ENCODE measurements at places on chromosomes 3 and 15.

GRCh38 chr15:62896969-62897486 is 145.5 kb upstream of the TPM1 start:
- no peak for DNase-seq

DNA sequence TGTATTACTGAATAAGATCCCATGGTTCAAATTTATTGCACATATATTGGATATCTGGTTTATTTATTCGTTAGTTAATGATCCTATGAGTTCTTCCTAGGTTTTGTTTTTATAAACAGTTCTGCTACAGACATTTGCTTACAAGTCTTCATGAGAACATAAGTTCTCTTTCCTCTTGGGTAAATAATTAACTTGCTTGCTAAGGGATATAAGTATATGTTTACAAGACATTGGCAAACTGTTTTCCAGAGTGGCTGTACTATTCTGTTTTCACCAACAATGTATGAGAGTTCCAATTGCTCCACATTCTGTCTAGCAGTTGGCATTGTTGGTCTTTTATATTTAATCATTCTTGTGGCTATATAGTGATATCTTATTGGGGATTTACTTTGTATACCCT is 341.8 kb upstream of the GBE1 start:
- no peak for DNase-seq

GRCh38 chr3:162719684-162720341 is 1223.2 kb downstream of the OTOL1 start:
- no peak for DNase-seq

DNA sequence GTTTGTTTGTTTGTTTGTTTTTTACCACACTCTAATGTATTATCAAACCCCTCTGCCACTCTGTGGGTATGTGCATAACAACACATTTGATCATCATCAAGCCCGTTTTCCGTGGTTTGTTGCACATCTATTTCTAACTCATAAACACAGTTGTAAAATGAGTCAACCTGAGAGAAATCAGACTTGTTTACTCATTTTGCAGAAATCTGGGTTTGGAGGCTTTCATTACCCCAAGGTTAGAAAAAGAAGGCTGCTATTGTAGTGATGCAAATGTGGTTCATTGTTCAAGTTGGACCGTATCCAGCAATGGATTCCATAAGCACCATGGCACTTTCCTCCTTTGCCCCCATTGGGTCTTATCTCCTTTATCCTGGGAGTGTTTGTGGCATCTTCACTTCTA is 353.2 kb upstream of the SOX2 start:
- DNase-seq = no peak

- no peak for DNase-seq
Observed at GRCh38 chr3:22012471-22012870, 261.5 kb upstream of the ZNF385D start.

DNA sequence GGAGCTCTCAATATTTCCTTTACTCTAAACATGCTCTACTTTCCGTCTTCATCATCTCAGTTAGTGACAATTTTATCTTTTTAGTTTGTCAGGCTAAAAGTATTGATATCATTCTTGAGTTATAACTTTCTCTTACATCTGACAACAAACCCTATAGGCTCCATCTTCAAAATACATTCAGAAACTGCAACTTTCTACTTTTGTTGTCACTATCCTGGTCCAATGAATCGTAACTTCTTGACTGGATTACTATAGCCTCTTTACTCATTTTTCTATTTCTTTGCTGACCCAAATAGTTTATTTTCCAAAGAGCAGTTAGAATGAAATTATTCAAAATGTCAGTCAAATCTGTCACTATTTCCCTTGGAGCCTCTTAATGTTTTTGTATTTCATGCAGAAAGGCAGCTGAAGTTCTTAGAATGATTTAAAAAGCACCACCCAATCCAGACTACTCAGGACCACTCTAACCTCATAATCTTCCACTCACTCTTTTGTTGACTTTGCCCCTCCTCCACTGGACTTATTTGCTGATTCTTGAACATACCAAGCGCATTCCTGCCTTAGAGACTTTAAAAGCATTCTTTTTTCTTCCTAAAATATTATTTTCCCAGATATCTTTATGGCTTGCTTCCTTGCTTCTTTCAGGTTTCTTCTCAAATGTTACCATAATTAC is 119.9 kb upstream of the CBLB start:
- no peak for DNase-seq

GRCh38 chr3:188527389-188527788 is 373.4 kb downstream of the LPP start:
- DNase-seq = no peak

DNA sequence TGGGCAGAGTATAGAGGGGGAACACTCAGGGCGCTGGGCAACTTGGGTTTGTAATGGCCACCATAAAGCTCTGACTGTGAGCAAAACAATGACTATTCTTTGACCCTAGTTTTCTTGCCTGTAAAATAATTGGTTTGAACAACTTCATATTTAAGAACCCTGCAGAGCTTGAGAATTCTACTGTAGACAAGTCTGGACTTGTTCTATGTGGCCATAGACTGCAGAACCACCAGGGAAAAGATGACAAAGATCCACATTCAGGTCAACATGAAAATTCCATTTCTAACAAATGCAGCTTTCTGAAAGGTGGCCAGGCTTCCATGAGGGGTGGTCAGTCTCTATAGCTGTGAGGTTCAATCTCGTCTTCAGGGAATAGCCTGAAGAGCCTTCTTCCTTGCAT is 239.4 kb upstream of the LRRN1 start:
- no peak for DNase-seq

DNA sequence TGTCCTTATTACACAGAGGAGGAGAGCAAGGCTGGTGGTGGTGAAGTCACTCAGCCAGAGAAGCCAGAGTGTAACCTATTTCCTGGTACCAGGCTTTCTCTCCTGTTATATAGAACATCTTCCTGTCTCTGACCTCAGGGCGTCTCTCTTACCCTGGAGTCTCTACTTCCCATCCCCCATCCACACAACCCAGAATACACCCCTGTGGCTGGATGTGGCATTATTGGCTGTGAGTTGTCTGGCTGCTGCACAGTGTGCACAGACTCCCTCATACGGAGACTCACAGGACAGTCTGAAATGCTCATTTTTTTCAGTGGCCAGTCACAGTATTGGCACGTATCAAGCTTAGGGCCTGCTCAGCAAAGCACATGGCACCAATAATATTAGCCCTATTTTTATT is 8.6 kb downstream of the PODXL2 start:
- DNase-seq = no peak

DNA sequence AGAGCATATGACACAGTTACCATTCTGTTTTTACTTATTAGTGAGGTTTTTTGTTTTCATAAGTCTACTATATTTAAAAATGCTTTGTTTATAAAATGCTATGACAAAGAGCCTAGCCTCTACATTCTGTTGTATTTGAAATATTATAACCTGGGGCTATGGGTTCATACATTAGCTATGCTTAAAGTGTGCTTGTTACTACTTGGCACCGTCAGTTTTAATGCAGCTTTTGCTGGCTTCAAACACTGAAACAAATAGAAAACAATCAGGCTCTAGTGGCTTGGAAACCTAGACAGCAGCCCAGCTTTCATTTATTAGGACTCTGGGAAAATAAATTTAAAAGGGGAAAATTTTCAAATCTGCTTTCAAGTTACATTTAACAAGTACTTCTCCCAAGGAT is 635.9 kb downstream of the CADM2 start:
- DNase-seq = no peak

- DNase-seq = no peak
Observed at GRCh38 chr3:9704347-9705322, 1.0 kb downstream of the CPNE9 start.

DNA sequence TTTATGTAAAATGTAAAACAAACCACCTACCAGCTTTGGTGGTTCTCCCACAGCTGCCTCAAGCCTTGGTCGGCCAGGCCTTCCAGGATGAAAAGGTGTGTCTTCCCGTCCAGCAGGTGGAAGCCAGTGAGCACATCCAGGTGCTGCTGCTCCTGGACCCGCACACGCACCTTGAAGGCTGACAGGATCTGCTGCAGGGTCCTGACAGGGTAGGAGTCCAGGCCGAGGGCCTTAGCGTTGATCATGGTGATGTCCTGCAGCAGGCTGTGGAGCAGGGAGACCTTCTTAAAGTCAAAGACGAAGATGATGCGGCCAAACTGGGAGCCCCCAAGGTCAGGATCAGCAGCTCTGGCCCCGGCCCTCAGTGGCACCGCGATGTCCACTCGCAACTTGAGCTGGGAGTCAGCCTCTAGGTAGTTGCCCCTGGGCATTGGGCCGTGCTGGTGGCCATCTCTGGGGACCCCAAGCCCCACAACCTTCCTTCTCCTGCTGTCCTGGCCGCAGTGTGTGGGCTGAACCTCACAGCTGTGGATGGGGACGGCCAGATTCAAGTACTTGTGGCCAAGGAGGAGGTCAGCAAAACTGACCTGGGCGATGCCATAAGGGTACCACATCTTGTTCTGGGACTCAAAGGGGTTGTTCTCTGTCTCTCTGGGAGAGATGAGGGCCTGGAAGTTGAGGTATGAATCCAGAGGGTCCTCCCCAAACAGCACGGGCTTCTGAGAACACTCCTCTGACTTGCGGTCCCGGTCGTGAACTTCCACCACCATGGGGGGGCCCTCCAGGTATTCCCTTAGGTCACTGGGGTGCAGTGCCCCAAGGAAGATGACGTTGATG is 48.6 kb downstream of the CFAP92 start:
- no peak for DNase-seq

GRCh38 chr3:49813497-49814174 is at the start of gene UBA7:
UBA7 (minus strand) TSS chr3:49813953; CDS start chr3:49813787, 166 bp downstream.
- peak; percentile 24 for DNase-seq

DNA sequence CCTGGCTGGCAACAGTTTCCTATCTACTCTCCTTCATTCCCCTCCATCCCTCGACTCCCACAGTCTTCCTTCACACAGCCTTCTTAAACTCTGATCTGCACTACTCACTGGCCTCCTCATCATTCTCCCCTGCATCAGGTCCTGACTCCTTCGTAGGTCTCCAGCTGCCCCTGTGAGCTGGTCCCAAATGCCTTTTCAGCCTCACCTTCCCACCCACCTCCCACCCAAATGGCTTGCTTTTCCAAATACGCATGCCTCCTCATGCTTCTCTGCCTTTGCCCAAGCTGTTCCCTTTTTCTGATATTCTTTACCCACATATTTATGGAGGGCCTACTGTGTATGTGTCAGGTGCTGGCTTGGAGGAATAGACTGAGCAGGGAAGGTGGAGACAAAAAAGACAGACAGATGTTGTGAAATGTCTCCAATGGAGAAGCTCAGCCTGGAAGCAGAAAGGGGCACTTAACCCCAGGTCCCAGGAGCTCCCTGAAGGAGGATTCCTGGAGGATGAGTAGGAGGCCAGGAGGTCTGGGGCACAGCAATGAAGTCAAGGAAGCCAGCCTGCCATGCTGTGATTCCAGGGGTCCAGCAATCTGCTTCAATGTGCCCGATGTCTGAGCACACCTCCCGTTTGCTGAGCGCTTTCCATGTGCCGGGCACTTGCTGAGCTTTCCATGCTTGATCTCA is 252.2 kb downstream of the SHQ1 start:
- no peak for DNase-seq

- no peak for DNase-seq
Observed at GRCh38 chr3:169999433-169999832, 32.8 kb downstream of the SEC62 start.

- DNase-seq = no peak
Observed at GRCh38 chr3:60998858-60999257, 252.4 kb downstream of the FHIT start.

GRCh38 chr15:63602595-63602994 is 5.4 kb downstream of the FBXL22 start:
- no peak for DNase-seq

DNA sequence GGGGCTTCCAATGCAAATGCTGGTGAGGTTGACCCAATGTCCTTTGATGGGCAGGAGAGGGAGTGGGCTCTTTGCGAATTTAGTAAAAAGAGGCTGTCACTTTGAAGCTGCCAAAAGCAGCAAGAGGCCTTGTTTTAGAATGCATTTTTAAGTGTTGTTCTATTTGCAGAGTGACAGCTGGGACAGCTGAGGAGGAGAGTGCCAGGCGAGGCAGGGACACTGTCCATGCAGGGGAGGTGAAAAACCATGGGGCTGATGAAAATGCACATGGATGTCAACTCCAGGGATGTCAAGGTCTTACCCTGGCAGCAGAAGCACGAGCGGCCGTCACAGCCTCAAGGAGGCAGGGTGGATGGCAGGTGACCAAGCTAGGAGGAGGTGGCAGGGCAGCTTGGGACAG is 279.8 kb downstream of the ADAMTS17 start:
- no peak for DNase-seq

DNA sequence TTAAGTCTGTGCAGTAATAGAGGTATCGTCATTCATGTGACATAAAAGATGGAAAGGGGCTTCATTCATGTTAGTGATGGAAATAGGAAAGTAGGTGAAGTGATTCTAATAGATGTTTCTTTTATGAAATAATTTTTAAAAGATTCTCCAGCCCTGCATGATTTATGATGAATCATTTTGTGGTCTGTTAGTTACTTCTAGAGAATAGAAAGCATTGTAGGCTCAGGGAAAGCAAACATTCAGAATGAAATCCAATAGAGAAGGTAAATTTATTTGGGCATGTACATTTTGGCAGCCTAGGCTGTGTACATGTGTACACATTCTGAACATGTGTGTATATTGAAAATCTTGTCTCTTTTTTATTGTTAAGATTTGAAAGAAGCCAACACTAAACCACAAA is 23.1 kb downstream of the PPARG start:
- no peak for DNase-seq

DNA sequence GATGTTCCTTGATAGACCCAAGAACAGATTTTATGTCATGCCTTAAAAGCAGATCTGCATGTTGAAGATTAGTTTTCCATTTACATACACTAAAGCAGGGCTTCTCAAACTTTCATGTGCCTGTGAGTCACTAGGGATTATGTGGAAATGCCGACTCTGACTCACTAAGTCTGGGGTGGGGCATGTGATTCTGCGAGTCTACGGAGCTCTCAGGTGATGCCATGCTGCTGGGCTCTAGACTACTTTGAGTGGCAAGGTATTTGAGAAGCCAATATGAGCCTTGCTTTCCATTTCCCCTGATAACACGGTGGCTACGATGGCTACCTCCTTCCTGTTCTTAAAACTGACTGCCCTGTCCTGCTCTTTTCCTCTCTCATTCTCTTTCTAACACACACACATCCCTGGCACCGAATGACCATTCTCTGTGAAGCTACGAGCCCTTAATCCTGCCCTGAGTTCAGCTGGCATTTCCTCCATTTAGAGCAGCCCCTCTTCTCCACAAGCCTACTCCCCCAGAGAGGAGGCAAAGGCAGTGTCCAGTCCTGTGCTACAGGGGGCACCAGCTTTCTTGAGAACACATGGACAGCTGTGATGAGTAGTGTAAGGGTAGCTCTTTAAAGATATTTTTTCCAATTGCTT is 39.7 kb upstream of the PYGO1 start:
- DNase-seq = no peak

DNA sequence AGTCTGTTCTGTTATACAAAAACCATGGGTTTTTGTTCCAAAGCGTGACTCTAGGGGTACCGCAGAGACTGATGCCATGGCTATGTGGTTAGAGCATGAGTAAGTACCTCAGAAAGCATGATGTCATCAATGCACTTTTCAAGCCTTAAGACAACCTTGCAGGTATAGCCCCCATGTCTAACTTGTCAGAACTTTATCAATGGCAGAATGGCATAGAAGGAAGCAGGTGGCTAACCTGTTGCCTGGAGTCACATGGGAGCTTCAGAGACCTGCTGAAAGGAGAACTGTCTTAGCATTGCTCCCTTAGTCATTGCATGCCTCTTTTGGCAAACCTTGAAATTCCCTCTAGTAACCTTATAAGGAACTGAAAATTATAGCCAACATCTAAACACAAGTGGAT is 52.5 kb downstream of the EOMES start:
- DNase-seq = no peak

- DNase-seq = no peak
Observed at GRCh38 chr3:23808525-23808924, 2.8 kb downstream of the UBE2E1 start.

- no peak for DNase-seq
Observed at GRCh38 chr3:61300006-61300380, 48.7 kb upstream of the FHIT start.

- DNase-seq = no peak
Observed at GRCh38 chr3:25992606-25993005, 202.7 kb downstream of the OXSM start.

Data from activated effector memory CD4-positive, alpha-beta T cell treated with Interleukin-2 at 50 U/mL for 16 hours (primary cell).